ENCODE measurements at places on chromosomes 7 and 10. TPM values are rescaled to one million over a fixed set of nuclear protein-coding genes. Genes with fewer than 3 reads are reported as not detected.

- H3K36me3 ChIP-seq = no peaks in the 10 kb centered on the region
- no peak overlapping the region for H3K4me3 ChIP-seq
- H3K27me3 ChIP-seq = no peaks in the 10 kb centered on the region
- DNase-seq = no peak
- H3K27ac ChIP-seq = no peak overlapping the region
Measured at GRCh38 chr7:116239020-116239419, 28.7 kb downstream of the TES start.

NAT16 gene
- total RNA-seq = not detected

UCMA gene
- 0.63 TPM for total RNA-seq

DNA sequence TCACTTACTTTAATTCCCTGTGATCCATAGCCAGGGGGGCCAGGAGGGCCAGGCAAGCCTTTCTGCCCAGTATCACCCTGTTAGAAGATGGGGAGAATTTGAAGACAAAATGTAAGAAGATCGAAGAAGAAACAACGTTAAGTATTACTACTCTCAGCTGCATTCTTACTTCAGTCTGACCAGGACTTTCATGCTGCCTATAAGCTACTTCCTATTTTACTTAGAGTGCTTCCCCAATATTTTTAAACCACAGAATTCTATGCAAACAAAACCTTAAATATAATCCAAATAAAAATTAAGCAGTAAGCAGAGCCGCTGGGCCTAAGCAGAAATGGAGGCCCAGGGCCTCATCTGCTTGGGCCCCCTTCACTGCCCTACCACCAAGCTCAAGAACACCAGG, 117.8 kb downstream of the COL28A1 start:
- no peak overlapping the region for H3K27ac ChIP-seq
- DNase-seq = no peak
- H3K36me3 ChIP-seq = no peaks in the 10 kb centered on the region
- H3K4me3 ChIP-seq = no peak overlapping the region

CPXM2 gene
- not detected for total RNA-seq

DNA sequence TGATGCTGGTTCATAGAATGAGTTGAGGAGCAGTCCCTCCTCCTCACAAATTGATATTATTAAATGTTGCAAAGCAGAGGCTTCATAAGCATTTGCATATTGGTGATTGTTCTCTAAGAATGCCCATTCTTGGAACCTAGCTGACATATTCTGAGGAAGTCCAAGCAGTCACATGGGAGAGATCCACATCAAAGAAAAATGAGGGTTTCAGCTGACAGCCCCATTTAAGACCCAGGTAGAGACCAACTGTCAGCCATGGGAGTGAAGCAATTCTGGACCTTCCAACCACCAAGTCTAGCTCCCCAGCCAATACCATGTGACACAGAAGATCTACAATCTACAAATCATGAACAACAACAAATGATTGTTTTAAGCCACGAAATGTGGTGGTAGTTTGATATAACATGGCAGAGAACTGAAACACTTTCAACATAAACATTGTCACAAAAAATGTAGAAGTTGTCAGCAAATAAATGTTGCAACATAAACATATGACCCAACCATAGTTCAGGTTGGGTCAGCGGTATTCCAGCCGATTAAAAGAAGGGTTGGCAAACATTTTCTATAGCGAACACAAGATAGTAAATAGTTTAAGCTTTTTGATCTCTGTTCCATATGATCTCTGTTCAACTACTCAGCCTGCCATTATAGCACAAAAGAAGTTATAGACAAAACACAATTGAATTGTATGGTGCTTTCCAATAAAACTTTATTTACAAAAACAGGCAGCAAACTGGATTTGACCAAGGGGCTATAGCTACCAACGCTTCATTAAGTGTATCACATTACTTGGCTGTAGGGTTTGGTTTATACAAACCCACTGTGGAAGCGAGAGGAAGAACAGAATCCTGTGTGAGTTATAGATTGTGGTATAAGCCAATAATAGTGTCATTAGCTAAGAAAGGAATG, 41.4 kb upstream of the MPP7 start:
- H3K4me3 ChIP-seq = no peak overlapping the region
- no peak overlapping the region for H3K27ac ChIP-seq
- H3K4me1 ChIP-seq = no peaks in the 10 kb centered on the region
- H3K36me3 ChIP-seq = no peaks in the 10 kb centered on the region
- DNase-seq = no peak

DNA sequence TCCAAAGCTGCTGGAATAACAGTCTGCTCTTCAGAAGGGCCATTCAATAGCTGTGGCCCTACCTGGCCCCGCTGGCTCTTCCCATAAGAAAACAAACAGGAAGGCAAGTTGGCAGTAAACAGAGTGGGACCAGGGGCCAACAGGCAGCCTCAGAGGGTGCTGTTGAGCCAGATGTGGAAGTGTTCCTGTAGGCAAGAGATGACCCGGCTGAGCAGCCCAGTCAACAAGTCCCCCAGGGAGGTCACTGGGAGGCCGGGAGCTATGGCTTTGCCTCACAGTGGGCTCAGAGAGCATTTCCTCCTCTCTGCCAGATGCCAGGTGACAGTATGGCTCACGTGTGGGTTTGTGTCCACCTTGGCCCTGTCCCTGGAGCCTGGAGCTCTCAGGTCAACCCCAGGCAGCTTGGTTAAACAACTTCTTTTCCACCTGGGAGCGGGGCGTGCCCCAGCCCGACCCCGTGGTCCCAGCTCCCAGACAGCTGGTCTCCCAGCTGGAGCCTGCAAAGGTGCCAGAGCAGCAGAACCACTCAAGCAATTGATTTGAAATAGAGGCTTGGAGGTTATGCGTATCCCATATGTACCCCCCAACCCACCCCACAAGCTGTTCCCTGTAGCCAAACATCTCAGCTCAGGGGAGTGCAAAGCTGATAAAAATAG, 33.8 kb upstream of the LOXL4 start:
- no peaks in the 10 kb centered on the region for H3K27me3 ChIP-seq
- H3K4me1 ChIP-seq = no peaks in the 10 kb centered on the region
- no peak overlapping the region for H3K4me3 ChIP-seq

- no peaks in the 10 kb centered on the region for H3K36me3 ChIP-seq
- no peak for DNase-seq
- no peak overlapping the region for H3K27ac ChIP-seq
Measured at GRCh38 chr10:28915989-28916588, 238.8 kb downstream of the BAMBI start.

- no peaks in the 10 kb centered on the region for H3K27me3 ChIP-seq
- no peak overlapping the region for H3K27ac ChIP-seq
- no peaks in the 10 kb centered on the region for H3K4me1 ChIP-seq
- no peak overlapping the region for H3K4me3 ChIP-seq
- H3K36me3 ChIP-seq = no peaks in the 10 kb centered on the region
Measured at GRCh38 chr10:51206500-51206899, 132.2 kb downstream of the PRKG1 start.

DOCK1 gene
- not detected for total RNA-seq

- no peak overlapping the region for H3K4me3 ChIP-seq
- no peaks in the 10 kb centered on the region for H3K36me3 ChIP-seq
- no peak for DNase-seq
- no peak overlapping the region for H3K27ac ChIP-seq
- H3K27me3 ChIP-seq = no peaks in the 10 kb centered on the region
Measured at GRCh38 chr7:14938181-14938580, 35.6 kb upstream of the DGKB start.

GRCh38 chr10:132787495-132788179, 1.7 kb upstream of the NKX6-2 start:
- H3K36me3 ChIP-seq = no peaks in the 10 kb centered on the region
- H3K27me3 ChIP-seq = no peaks in the 10 kb centered on the region
- H3K4me1 ChIP-seq = no peaks in the 10 kb centered on the region
- H3K4me3 ChIP-seq = no peak overlapping the region
- no peak overlapping the region for H3K27ac ChIP-seq

DNA sequence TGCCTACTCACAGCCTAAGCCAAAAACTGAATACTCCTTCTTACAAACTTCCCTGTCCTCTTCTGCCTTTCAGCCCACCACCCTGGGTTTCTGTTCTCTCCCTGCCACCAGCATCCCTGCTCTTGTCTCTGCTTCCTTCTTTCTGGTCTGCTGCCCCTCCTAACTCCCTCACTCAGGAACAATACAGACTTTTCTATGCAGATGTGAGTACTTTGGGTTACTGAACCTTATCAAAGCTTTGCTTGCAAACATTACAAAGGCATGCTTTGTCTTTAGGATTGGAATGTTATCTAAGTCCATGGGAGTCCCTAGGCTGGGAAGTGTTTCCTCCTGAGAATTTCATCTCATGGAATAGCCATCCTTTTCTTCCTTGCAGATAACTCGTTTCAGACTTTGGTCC, 28.9 kb downstream of the CNNM1 start:
- H3K4me1 ChIP-seq = peaks cover 6% of the 10 kb centered on the region
- no peaks in the 10 kb centered on the region for H3K27me3 ChIP-seq
- no peak overlapping the region for H3K27ac ChIP-seq
- DNase-seq = no peak
- no peaks in the 10 kb centered on the region for H3K36me3 ChIP-seq
- no peak overlapping the region for H3K4me3 ChIP-seq

GRCh38 chr7:139515266-139515665, 8.2 kb upstream of the CLEC2L start:
- no peak for DNase-seq
- H3K36me3 ChIP-seq = no peaks in the 10 kb centered on the region
- no peak overlapping the region for H3K27ac ChIP-seq
- no peaks in the 10 kb centered on the region for H3K27me3 ChIP-seq

ZMYND11 gene
- 8.3 TPM for total RNA-seq

- no peaks in the 10 kb centered on the region for H3K27me3 ChIP-seq
- no peak overlapping the region for H3K27ac ChIP-seq
- no peak overlapping the region for H3K4me3 ChIP-seq
Measured at GRCh38 chr7:52539414-52539813, 496.0 kb upstream of the POM121L12 start.

GRCh38 chr7:49762666-49763065, 10.8 kb upstream of the VWC2 start:
- no peak overlapping the region for H3K4me3 ChIP-seq
- H3K4me1 ChIP-seq = no peaks in the 10 kb centered on the region

CPA2 gene
- not detected for total RNA-seq
